DND-41 (cell line): ENCODE measurements at places on chromosomes 5 and 9.

DNA sequence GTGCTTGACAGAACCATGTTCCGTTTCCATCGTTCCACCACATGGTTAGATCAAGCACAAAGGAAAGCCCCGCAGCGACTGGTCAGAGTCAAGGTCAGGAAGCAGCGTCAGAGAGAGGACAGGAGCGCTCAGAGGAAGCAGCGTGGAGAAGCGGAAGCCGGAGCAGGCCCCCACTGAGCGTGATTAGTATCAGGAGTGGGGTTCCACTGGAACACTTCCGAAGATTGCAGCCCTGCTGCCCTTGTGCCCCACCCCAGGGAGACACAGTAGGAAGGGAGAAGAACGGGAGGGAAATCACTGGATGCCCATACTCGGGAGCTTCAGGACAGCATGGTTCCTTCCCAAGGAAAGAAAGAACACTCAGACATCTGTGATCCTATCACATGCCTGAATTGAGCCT is 189.0 kb upstream of the PANK3 start:
- no peak for DNase-seq

DNA sequence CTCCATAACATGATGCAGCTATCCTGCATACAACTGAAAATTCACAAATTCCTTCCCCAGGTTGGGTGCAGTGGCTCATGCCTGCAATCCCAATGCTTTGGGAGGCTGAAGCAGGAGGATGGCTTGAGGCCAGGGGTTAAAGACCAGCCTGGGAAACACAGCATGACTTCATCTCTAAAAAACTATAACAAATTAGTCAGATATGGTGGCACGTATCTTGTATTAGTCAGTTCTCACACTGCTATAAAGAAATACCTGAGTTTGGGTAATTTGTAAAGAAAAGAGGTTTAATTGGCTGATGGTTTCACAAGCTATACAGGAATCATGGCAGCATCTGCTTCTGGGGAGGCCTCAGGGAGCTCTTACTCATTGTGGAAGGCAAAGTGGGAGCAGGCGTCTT is 56.4 kb upstream of the DAPK1 start:
- DNase-seq = no peak

GRCh38 chr9:105144076-105144475 is 100.4 kb upstream of the SLC44A1 start:
- DNase-seq = no peak

DNA sequence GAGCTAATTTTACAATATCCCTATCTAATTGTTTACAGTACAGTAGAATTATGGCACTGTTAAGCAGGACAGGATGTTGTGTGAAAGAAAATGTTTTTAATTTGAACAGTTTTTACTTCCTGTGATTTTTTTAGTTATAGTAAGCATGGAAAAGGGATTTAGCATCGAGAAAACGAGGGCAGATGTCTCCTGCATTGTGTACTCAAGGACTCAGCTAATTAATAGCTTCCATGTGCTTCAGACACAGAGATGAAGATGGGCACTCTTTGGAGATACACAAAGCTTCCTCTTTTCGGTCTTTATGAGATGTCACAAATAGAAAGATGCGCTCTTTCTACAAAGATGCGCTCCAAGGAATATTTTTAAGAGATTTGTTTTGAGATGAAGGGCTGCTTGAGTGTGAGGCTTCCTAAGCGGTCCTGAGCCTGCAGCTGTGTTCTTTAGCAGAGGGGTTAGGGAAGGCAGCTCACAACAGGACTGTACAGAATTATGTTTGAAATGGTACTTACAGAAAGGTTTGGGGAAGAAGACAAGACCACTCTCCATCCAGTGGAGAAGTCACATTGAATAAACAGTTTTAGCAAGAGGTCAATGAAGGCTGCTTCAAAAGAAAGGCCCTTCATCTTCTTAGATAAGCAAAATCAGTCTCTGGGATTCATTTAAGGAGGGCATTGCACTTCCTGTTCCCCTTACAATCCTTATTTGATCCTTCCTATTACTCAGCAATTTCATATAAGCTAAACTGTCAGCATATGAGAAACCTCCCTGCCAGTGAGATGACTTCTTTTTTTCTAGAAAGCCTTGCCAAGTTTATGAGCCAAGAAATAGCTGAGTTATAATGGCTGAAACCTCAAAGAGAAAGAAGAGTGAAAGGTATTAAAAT is 311.5 kb downstream of the EFNA5 start:
- DNase-seq = no peak

DNA sequence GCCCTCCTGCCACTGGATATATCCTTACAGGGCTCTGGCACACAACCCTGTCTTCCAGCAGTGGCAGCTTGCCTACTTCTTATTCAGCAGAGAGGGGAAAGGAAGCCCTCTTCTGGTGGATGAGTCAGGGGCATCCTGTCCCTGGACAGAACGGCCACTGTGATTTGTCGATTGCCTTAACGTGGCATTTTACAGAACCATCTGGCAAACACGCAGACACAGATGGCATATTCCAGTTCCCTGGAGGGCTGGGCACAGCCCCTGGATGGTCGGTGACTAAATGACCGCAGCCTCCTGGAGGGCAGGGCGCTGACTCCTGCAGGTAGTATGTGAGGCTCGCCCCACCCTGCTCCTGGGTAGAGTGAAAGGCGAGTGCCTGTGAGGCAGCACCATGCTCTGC is 62.1 kb downstream of the DCP2 start:
- DNase-seq = no peak

DNA sequence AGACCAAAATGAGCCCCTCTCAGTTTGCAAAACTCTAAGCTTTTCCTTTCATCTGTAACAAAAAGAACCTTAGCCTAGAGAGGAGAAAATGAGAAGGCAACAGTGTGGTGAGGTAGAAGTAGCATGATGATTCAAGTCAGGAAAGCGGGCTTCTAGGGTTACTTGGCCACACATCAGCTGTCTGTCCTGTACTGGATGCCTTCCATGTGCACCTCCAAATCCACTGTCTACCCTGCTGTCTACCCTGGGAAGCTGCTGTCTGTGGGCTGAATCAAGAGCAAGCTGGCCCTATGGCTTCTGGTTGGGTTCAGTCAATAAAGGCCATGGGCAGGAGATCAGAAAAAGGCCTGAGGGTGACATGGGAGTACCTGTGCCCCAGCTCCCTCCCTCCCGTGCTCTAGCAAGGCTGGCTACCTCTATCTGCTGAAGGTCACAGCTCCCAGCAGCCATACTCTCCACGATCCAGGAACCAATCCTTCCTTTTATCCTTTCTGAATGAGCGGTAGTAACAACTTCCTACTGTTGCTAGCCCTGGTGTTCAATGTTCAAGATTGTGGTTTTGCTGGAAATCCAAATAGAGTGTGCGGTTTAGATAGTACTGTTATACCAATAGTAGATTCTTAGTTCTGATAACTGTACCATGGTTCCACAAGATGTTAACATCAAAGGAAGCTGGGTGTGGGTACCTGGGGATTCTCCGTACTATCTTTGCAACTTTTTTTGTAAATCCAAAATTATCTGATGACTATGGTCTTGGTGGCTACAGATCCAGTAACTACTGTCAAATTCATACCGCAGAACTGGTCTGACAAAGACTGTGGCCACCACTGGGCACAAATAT is 191.0 kb downstream of the ESM1 start:
- peak; percentile 9 for DNase-seq
